Stimulated activated CD8-positive, alpha-beta memory T cell treated with anti-CD3 and anti-CD28 coated beads, Interleukin-12 subunit alpha, Interleukin-12 subunit beta, amount 100 ng/mL, for 4 hours (primary cell): ENCODE measurements at places on chromosomes 16 and 17.

DNA sequence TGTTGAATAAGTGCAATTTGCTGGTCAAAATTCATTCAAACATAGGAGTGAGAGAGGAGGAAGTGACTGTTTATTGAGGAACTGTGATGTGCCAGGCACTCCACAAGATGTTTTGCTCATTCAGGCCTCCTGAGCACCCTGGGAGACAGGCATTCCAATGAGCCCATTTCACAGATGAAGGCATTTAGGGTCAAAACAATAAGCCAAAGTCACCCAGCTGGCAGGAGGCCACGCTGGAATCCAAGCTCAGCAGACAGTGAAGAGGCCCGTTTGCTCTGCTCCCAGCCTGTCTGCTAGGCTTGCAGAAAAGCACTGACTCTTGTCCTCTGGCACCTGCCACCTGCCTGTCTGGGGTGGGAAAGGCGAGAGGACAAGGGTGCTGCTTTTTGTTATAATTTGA lies 10.1 kb upstream of the SLC25A39 start:
- DNase-seq = no peak

DNA sequence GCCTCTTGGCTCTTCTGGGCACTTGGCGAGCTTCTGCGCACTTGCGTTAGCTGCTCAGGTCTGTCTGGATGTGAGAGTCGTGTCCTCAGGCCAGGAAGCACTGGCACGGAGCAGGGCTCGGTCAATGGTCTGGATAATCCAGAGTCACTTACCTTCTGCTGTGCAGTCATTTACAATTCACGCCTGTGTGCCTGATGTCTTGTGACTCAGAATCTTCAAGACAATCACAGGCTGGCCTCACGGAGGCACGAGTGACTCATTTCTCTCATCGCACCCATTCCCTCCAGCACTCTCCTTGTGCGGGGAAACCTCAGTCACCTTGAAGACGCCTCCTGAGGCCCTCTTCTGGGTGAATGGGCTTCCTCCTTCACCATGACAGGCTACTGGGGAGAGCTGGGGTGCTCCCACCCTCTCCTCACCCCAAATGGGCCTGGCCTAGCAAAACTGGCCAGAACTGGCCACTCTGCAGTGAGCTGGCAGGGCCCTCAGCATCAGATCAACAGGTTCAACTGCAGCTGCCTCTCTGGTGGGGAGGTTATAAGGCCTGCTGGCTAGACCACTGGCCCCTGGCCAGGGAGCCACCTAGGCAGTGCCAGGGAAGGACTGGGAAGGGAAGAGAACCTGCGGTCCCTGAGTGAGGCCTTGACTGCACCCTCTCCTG lies 1.9 kb upstream of the CAPN15 start:
- DNase-seq = peak; percentile 46

- no peak for DNase-seq
These were observed 5.2 kb downstream of the KRT14 start for GRCh38 chr17:41581366-41582060.

DNA sequence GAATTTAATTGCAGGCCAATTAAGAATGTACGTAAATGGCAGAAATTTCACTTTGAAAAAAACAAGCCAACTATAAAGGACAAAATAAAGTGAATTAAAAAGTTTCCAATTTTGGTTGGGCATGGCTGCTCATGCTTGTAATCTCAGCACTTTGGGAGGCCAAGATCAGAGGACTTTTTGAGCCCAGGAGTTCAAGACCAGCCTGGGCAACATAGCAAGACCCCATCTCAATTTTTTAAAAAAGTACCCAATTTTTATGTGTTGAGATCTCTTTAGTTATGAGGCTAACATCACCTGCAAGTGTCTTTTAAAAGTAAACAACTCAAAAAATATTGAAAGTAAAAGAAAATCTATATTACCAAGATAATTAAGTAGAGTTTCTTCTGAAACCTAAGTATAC lies 25.9 kb downstream of the GNA13 start:
- DNase-seq = no peak

DNA sequence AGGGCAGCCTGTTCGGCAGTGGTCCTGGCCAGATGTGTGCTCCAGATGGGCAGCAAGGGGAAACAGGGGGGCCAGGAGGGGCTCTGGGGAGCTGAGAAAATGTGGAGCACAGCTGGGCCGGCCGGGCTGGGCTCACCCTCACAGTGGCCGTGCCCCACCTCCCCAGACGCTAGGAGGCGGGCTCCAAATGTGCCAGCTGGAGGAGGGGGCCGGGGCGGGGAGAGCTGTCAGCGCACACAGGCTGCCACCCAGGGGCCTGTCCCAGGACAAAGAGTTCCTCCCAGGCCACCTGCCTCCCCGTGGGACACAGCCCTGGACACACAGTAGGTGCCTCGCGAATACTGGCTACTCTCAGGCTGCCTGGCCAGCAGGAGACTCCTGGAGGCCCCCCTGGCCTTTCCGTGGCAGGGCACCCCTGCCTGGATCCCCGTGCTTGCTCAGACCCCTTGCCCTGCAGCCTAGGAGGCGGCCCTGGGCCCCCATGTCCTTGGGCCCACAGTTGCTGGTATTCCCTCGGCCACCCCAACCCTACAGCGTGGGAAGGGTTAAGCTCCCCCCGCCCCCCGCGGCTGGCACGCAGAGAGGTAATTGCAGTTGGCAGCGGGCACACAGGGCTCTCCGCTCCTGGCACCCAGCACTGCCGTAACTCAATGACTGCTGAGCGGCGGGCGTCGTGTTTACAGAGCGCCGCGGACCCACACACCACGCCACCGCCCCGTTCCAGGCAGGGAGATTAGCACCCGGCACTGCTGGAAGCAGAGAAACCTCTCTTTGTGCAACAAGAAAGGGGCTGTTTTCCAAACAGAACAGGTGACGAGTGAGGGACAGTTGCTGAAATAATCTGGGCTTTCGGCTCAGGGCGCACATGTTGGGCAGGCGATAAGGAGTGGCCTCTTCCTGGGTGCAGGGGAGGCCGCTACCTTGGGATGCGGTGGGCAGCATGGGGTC lies 32.2 kb downstream of the BAHCC1 start:
- DNase-seq = no peak

- DNase-seq = no peak
These were observed 1981.5 kb downstream of the TP53TG3F start for GRCh38 chr16:35440875-35441274.

GRCh38 chr16:46974352-46974751 lies 878 bp upstream of the DNAJA2 start:
- DNase-seq = no peak

DNA sequence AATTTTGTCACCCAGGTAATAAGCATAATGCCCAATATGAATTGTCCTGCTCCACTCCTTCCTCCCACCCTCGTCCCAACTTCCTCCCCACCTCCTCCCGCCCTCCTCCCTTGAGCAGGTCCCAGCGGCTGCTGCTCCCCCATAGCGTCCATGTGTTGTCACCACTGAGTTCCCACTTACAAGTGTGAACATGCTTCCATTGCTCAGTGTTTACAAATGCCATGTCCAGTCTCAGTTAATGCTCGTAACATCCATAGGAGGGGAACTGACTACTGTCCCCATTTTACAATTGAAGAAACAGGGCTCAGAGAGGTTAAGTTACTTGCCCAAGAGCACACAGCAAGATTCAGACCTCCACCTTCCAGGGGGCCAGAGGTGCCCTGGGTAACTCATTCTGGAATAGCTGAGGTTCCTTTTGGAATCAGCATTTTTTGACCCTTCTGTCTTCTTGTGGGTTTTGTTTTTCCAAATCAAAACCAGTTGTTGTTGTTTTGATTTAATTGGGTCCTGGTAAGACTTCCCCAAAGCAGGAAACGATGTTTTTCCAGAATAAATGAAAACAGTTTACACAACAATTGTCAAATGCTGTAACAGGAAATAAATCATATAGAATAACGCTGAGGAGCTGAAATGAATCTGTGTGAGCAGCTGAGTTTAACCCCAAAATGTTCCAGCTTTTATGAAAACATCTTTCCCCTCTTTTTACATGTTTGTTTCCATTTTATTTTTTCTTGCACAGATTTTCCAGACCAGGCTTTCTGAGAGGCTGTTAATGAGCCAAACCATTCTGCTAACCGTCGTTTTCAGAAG lies 73.9 kb downstream of the ZDHHC7 start:
- no peak for DNase-seq

DNA sequence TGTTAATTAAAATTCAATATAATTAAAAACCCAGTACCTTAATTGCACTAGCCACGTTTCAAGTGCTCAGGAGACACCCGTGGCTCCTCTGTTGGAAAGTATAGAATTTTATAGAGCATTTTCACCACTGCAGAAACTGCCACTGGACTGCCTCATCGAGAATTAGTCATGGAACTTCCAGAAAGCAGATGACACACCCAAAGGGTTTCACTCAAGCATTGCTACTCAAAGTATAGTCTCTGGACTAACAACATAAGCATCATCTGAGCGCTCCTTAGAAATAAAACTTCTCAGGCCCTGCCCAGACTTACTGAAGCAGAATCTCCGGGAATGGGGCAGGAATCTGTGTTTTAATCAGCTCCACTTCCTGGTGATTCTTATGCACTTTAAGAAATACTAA lies 63.5 kb upstream of the GPR139 start:
- DNase-seq = no peak

DNA sequence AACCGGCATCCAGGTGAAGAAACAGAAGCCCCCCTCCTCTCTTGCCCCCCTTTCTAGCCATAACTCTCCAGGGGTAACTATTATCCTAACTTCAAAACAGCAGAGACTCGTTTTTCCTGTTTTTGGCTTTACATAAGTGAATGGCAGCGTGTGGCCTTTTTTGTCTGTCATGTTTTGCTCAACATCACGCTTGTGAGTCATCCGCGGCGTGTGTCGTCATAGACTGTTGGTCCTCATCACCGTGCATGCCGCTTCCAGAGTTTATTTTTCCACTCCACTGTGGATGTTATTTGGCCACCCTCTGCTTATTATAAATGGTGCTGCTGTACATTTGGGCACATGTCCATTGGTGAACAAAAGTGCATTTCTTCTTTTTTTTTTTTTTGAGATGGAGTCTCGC lies 52.6 kb downstream of the ERN1 start:
- DNase-seq = no peak

DNA sequence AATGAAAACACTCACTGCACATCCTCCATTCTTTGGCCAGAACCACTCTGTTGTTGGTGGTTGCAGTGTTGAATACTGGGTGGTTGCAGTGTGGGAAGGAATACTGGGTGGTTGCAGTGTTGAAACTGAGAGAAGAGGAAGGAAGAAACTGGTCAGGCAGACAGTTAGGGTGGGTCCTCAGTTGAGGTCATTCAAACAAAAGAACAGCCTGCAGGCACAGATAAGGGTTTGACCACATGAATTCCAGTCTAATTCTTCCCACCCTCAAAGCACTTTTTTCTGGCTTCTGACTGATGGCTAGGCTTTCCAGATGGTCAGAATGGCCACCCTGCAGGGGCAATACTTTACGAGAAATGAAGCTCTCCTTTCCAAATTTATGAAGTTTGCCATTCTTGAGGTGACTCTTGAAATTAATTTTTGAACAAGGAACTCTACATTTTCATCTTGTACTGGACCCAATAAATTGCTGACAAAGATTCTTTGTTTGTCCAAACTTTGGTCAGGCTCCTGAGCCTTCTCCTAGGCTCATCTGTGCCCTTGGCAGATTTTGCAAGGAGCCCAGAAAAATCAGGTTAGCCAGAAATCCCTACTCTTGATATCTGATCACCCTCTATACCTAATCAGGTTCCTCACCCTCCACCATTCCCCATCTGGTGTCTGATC lies 596.6 kb upstream of the CDH5 start:
- DNase-seq = no peak

DNA sequence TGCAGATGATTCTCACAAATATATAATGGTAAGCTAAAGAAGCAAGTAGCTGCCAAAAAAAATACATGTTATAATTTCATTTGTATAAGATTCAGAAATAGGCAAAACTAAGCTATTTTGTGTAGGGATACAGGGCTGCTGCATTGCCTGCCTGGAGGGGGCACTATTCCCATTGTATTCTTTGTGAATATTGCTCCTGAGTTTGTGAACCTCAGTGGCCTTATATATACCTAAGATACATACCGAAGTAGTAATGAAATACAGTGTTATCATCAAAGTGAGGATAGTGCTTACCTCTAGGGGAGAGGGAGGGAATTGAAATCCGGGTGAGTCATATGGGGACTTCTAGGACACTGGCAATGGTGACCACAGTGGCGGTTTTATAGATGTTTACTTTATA lies 53.5 kb downstream of the C17orf58 start:
- DNase-seq = no peak

GRCh38 chr17:13099089-13099735 lies 81.4 kb upstream of the ELAC2 start:
- DNase-seq = no peak

DNA sequence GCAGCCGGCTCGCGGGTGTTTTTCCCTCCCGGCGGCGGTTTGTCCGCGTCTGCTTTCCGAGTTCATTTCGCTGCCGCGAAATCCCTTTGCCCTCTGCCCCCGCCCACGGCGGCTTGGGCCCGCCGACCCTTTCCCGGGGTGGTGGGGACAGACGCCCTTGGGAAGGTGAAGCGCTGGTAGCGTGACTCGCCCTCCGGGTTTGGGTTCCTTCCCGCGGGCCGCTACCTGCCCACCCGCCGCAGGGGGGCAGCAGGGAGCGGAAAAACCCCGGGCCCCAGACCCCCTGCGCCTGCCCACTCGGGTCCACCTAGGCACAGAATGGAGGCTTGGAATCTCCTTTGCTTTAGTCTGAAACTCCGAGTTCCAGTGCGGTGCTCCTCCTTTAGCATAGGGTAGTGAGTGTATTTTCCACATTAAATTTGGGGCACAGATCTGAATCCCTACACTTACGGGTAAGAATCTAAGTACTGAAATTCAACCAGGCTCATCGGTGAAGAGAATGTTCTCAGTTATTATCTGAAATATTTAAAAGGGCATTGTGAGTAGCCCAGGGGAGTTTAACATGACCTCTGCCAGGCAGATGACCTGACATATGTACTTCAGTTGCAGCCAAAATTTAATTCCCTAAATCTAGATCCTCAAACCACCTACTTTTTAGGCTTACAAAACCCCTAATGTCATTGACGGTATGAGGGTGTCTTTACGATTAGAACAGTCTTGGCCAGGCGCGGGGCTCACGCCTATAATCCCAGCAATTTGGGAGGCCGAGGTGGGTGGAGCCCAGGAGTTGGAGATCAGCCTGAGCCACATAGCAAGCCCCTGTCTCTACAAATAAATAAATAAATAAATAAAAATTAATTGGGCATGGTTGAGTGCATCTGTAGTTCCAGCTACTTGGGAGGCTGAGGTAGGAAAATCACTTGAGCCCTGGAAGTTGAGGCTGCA lies 1.0 kb downstream of the NME2 start:
- peak; percentile 59 for DNase-seq

GRCh38 chr17:63694950-63695773 lies 4.8 kb downstream of the LIMD2 start:
- no peak for DNase-seq

DNA sequence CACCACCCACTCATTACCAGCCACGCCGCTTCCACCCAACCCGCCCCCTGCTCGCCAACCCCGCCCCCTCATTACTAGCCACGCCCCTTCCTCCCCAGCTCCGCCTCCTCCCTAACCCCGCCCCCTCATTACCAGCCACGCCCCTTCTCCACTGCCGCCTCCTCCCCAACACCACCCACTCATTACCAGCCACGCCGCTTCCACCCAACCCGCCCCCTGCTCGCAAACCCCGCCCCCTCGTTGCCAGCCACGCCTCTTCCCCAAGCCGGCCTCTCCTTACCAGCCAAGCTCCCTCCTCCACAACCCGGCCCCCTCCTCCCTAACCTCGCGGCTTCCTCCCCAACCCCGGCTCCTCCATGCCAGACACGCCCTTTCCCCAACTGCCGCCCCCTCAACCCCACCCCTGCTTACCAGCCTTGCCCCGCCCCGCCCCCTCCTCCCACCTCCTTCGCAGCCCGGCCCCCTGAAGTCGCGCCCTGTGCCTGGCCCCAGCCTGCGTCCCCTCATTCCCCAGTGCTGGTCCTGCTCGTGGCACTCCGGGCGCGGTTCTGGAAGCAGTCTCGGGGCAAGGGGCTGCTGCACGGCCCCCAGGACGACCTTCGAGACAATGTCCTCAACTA lies 7.3 kb downstream of the SLC22A31 start:
- DNase-seq = no peak

GRCh38 chr17:38697061-38697820 lies 7.8 kb upstream of the MLLT6 start:
- DNase-seq = no peak
